ENCODE measurements at places on chromosomes 7 and 10.
A peak's percentile ranks its signal among the peaks of the same experiment; 100 is the strongest.

DNA sequence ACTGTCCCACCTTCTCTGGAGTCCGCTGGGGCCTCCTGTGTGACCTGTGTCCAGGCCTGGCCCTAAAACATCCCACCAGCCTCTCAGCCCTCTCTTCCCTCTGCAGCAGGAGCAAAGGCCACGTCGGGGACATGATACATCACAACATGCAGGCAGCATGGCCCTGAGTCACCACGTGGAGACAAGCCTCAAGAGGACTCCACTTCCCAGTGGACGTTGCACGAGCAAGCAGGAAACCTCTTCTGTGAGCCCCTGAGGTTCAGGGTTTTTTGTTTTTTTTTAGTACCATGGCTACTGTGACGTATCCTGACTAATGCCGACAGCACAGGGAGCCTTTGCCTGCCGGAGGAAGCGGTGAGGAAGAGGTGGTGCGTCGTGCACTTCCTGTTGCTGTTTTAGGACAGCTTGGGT lies 165.9 kb downstream of the DNAJB6 start:
- no peak for ATAC-seq

- peak; percentile 41 for ATAC-seq
Observed at GRCh38 chr7:80724249-80724871, 85.9 kb downstream of the CD36 start.

DNA sequence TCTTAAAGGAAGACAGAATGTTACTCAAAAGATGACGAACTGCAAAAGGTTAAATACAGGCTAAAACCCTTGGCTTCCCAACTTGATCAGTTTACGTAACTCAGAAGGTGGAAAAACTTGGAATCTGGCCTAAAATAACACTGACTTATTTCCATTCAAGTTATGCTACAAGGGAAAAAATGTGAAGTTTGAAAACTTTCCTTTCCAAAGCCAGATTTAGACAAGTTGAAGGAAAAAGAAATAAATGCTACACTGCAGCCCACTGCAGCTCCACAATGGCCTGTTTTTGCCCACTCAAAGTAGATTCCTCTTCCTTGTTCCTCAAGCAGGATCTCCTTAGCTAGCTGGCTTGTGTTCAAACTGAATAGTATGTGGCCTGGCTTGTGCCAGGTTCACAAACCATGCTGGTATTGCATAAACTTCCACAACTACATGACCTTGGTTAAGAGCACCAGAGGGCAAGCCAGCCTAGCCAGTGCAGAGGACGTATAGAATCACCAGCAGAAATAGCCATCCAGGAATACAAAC lies 166.2 kb downstream of the CPEB3 start:
- peak; percentile 34 for ATAC-seq

- ATAC-seq: peak; percentile 38
Observed at GRCh38 chr10:5449823-5450222, 37.5 kb downstream of the NET1 start.

- no peak for ATAC-seq
Observed at GRCh38 chr7:43204081-43204480, 91.6 kb downstream of the HECW1 start.

DNA sequence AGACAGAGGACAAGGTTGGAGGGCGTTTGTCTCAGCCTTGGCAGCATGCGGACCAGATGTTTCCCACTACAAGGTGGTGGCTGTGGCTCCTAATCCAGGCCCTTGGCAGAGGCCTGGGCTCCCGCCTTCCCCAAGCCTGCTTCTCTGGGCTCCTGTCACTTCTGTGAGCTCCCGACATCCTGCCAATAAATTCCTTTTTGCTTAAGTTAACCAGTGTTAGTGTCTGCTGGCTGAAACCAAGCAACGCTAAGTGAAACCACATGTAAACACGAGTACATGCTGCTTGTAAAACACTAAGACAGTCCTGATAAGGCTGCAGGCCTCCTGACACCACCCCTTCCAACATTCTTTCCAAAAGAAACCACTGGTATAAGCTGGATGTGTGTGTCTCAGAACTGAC lies 263.6 kb upstream of the ZMIZ1 start:
- ATAC-seq: peak; percentile 82

DNA sequence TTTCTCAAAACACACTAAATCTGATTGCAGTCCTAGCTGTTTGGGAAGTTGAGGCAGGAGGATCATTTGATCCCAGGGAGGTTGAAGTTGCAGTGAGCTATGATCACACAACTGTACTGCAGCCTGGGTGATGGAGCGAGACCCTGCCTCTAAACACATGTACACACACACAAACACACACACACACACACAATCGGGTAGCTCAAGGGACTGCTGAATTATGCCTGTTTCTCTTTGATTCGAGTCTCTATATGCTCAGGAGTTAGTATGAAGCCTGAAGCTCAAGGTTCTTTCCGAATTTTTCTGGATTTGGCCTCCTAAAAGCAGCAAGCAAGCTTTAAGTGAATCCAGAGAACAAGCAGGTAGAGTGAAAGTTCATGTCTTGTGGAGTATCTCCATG lies 22.5 kb downstream of the PRTFDC1 start:
- ATAC-seq: no peak

DNA sequence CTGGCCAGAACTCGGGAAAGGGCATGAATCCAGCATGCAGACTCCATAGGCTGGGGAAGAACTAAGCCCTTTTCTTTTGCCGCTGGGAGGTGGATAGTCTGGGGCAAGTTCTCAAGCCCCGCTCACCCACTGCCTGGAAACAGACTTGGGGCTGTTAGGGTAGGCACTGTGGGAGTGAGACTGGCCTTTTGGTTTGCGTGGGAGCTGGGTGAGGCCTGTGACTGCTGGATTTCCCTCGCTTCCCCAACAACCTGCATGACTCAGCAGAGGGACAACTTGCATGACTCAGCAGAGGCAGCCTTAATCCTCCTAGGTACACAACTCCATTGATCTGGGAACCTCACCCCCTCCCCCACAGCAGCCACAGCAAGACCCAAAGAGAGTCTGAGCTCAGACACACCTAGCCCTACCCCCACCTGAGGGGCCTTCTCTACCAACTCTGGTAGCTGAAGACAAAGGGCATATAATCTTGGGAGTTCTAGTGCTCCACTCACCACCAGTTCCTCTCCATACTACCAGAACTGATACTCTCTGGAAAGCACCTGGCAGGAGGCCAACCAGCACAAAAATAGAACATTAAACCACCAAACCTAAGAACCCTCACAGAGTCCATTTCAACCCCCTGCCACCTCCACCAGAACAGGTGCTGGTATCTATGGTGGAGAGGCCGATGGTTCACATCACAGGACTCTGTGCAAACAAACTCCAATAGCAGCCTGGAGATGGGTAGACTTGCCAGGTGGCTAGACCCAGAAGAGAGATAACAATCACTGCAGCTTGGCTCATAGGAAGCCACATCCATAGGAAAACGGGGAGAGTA lies 81.4 kb upstream of the LAMB4 start:
- peak; percentile 88 for ATAC-seq

Measured in motor neuron (in vitro differentiated cells).